Stimulated activated CD8-positive, alpha-beta memory T cell treated with anti-CD3 and anti-CD28 coated beads, Interleukin-15, amount 100 ng/mL, for 4 hours (primary cell): ENCODE measurements at places on chromosomes 7 and 10.

DNA sequence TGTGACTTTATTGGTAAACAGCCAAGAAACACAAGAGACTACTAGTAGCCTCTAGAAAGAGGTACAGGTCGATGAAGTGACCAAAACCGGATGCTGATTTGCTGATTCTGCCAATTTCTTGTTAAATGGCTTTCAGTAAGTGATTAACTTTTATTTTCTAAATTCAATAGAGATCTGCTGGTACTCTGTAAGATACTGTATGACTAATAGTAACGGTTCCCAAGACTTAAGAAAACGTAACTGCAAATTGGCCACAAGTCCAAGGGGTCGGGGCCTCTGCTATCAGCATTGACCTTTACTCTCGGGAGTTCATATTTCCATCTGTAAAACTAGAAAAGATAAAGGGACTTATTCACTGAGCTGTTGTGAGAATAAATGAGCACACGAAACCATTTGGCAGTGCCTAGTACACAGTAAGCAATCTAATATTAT, 1.4 kb downstream of the FAM3C start:
- no peak for DNase-seq

DNA sequence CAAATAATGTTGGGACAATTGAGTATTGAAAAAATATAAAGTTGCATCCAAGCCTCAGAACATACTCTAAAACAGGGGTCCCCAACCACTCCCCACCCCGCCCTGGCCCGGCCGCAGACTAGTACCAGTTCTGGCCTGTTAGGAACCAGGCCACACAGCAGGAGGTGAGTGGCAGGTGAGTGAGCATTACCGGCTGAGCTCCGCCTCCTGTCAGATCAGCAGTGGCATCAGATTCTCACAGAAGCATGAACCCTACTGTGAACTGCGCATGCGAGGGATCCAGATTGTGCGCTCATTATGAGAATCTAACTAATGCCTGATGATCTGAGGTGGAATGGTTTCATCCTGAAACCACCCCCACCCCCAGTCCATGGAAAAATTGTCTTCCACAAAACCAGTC, 19.4 kb downstream of the HIPK2 start:
- no peak for DNase-seq

- DNase-seq: no peak
These were observed 82.6 kb upstream of the ABCB5 start for GRCh38 chr7:20532890-20533289.

GRCh38 chr10:60148266-60148840, 241.3 kb downstream of the ANK3 start:
- no peak for DNase-seq

DNA sequence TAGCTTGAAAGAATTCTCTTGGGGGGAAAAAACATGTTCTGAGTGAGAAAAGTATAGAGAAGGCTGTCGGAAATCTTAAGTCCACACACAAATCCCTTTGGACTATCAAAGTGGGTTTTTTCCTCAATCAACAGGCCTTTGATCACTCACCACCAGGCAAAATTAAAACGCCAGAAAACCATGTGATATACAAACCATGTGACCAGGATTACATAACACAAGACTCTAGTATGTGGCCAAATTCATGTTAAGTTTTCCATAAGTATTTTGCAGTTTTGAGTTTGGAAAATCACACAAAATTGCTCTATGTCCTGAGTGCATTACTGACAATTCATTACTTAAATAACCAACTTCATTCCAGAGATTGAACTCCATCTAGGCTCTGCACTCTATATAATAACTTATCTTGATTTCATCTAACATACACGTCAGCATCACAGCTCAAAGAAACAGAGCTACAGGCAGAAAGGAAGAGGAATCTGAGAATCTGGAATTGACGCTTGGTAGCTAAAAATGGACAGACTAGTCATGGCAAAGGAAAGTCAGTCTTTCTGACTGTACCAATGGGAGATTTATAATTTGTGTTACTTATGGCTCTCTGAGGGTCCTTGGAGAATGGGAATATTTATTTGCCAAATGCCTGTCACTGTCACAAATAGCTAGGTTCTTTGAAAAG, 383.5 kb downstream of the SFMBT2 start:
- no peak for DNase-seq

- no peak for DNase-seq
These were observed 213.9 kb downstream of the MAD1L1 start for GRCh38 chr7:2018569-2019460.

- no peak for DNase-seq
These were observed 104.5 kb upstream of the MKLN1 start for GRCh38 chr7:131223151-131223550.

DNA sequence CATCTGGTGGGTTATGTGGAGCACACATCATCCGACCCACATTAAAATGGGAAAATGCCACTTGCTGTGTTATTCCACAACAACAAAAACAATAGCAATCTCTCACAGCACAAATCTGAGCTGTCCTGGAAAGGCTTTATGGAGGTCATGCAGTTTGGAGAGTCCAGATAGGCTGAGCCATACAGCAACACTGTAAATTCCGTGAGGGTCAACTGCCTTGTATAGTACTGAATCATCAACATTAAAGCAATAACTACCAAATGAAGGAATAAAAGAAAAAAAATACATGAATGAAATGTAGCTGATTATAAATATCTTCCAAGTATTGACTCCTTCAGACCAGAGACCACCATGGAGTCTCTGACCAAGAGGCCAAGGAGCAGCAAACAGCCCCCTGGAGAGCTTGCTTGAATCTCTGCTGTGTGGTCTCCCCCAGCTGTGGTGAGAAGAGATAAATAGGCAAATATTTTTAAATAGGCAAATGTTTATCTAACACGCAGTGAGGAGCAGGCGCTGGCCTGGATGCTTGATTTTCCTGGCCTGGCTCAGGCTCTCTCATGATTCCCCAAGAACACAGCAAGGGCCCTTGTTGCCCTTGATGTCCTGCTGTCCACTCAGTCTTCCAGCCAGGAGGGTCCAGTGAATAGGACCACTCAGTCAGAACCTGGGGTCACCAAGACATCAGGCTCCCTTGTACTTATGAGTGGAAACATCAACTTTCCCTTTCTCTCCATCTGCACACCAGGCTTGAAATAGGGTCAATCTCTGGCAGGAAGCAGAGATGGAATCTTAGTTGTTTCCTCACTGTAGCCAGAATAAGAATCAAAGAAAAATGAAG, 1021.3 kb downstream of the XPNPEP1 start:
- no peak for DNase-seq

GRCh38 chr10:128096486-128097199, 29.6 kb downstream of the MKI67 start:
- DNase-seq: no peak

- no peak for DNase-seq
These were observed 4.1 kb upstream of the VPS26A start for GRCh38 chr10:69119896-69120295.

DNA sequence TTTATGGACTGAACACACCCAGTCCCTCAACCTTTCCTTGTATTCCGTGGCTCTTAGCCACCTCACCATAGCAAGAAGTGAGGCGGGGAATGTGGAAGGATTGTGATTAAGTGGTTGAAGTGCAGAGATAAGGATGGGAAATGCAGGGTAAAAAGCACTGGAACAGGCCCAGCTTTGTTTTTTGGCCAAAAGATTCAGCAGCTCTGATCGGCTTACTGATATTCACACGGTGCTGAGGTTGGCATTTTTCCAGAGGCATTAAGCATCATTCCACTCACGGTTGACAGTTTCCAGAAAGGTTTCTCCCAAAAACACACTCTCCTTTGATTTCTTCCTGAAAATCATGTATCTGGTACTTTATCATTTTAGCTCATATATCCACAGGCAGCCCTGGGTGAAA, 544.2 kb downstream of the CNTNAP2 start:
- no peak for DNase-seq

DNA sequence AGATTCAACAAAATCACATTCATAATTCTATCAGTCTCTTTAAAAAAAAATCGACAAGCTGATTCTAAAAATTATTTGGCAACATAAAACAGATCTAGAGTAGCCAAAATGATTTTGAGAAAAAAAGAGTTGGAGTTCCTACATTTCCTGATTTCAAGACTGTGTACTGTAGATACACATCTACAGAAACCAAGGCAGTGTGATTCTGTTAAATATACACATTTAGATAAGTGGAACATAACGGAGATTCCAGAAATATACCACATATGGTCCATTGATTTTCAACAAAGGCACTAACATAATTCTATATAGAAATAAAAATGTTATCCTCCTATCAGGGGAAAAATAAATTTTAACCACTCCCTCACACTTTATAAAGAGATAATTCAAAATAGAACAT, 467.0 kb downstream of the ADRA2A start:
- no peak for DNase-seq

- no peak for DNase-seq
These were observed 510.2 kb downstream of the RPS24 start for GRCh38 chr10:78543749-78544362.

DNA sequence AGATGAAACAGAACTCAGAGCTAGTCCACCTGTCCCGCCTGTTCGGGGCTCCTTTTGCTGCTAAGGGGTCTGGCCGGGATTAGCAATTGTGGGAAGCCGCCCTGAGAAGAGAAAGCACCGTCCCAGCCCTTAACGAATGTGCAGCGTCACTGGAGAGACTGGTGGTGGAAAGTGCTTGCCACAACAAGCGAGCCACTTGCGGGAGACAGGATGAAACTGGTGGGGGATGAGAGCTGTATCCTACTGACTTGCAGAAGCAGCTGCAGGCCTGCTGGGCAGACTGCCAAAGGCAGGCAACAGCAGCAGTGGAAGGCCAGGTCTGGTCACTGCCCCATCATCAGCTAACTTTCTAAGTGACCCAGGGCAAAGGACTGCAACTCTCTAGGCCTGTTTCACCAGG, 95.4 kb downstream of the FAM53B start:
- no peak for DNase-seq

DNA sequence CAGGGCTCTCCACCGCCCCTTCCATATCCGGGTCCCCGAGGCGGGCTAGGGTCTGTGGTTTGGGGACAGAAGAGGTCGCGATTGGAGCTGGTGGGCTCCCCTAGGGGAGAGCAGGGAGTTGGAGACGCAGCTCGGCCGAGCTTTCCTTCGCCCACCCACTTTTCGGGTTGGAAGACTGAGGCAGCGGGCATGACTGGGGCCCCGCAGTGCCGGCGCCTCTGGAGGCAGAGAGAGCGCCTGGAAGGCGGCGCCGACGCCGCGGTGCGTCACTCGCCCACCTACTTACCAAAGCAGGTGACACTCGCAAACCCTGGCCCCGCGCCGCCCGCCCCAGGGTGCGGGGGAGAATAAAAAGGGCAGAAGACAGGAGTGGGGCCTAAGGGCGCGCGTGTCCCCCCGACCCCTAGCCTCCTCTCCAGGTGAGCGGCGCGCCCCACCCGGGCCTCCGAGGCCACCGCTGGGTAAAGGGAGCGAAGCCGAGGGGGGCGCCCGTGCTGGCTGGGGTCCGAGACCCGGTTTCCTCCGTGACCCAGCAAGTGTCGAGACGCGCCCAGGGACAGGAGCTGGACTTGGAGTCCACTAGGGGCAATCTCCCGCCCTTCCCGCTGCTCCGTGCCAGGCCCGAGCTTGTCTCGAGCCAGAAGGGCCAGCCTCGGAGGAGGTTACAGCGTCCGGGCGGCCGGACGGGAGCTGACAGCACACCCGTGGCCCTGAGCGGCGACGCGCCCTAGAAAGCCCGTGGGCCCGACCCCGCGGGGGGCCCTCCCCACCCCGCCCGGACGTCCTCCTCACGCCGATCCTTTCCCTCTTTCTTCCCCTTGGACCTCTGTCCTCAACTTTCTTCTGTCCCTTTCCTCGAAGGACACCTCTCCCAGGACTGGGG, 34.4 kb upstream of the GRID1 start:
- DNase-seq: peak; percentile 64

DNA sequence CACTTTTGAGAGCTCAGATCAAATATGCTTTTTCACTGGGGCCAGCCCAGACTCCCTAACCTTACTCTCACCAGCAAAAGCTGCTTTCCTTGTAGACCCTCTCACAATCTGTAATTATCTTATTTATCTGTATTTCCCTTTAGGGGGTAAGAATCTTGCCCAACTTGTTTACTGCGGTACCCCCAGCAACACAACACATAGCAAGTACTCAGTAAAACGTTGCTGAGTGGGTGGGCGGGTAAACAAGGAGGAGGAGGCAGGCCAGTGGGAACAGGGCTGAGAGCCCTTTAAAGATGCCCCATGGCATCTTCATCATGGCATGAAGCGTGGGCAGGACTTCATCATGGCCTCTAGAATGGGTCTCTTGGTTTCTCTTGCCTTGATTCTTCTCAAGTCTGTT, 64.2 kb downstream of the SORBS1 start:
- no peak for DNase-seq

DNA sequence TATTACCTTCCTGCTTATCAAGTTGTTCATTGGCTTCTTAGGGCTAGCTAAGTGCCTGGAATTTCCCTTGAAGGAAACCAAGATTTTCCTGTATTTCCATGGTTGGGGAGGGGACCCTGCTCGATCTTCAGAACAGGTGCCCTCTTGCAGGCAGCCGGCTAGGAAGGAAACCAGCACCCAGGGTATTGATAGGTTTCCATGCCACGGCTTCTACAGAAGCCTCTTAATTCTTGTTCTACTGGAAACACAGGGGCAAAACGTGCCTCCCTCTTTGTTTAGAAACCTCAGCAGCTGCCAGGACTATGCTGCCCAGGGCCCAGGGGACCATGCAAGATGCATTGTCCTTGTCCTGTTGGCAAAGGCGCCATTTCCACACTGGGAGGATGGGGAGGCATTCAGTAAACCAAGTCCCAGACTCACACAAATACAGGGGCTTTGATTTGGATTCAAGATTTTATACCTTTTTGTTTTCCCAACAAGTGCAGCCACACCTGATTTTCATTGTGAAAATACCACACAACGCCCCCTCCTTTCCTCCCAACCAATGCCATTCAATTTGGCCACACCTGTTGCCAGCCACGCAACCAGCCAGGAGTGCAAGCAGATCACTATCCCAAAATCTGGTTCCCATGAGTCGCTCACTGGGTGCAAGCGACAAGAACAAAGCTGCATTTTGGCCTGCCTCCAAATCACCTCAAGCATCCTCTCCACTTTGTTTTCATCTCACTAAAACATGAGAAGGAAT, 29.6 kb downstream of the C10orf71 start:
- DNase-seq: no peak

- no peak for DNase-seq
These were observed 8.4 kb upstream of the PANK1 start for GRCh38 chr10:89653410-89653869.

DNA sequence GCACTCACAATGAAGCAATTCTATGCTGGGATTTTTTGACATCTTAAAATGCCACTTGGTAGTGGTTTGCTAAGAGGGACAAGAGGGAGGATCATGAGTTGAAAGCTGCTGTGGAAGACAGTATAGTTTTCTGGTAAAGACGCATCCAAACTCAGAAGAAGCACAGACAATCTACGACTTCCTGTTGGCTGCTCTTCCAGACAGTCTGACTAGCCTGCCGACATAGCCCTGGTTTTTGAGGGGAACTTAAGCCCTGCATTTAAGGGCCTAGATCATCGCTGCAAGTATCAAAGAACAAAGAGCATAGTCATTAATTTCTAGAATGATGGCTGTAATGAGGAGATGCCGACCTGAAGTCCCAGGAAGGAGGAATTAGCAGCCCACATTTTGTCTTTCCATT, 99.9 kb upstream of the IKZF1 start:
- no peak for DNase-seq
